ENCODE measurements at places on chromosomes 11 and 22.

GRCh38 chr11:82034527-82034926 lies 699.1 kb downstream of the FAM181B start:
- no peak for DNase-seq

GRCh38 chr11:67271541-67272284 lies 5.4 kb downstream of the GRK2 start:
- no peak for DNase-seq

DNA sequence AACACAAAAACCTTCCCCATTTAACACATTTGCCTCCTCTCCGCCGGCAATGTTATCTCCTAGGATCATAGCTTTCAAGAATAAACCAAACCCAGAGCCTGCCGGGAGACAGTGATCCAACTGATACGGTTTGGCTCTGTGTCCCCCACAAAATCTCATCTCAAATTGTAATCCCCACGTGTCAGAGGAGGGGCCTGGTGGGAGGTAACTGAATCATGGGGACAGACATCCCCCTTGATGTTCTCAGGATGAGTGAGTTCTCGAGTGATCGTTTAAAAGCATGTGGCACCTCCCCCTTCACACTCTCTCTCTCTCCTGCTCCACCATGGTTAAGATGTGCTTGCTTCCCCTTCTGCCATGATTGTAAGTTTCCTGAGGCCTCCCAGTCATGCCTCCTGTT lies 33.3 kb downstream of the RBFOX2 start:
- DNase-seq = no peak

DNA sequence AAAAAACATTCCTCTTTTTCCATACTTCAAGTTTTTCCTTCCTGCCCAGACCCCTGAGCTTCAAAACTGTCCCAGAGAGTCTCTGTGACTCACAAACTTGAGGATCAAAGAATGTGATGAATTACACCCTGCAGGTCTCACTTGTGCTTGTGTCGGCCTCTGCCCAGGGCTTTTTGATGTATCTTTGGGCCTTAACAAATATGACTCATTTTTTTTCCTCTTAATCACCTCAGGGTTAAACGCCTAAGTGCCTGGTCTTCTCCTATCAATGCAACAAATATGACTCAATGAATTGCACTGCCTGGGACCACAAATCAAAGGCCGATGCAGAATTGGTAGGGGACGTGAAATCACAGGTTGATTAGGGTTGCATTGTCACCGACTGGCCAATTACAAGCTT lies 267.7 kb downstream of the LARGE1 start:
- no peak for DNase-seq

GRCh38 chr11:8218840-8219239 lies 44.8 kb downstream of the LMO1 start:
- no peak for DNase-seq

GRCh38 chr22:41940832-41941765 lies 5.9 kb downstream of the CENPM start:
- peak; percentile 64 for DNase-seq

DNA sequence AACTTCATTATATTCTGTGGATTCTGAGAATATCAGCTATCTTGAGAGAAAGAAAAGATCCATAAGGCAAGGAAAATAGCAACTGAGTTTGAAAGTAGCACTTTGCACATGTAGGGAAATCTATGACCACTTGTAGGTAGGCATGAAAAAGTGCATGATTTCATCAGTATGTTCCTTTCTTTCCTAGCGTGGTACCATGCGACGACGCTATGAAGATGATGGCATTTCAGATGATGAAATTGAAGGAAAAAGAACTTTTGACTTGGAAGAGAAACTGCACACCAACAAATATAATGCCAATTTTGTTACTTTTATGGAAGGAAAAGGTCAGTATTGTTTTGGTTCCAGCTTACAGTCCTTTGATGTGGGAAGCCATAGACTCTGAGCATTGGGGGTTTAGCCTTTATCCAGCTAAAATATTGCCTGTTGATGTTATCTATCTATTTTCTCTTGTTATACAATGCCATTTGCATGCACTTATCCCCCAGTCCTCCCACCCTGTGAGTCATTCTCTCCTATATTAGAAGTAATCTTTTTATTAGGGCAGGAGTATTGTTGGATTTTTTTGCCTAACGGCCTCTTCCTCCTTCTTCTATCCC lies 60.9 kb downstream of the KDM2A start:
- DNase-seq = no peak

DNA sequence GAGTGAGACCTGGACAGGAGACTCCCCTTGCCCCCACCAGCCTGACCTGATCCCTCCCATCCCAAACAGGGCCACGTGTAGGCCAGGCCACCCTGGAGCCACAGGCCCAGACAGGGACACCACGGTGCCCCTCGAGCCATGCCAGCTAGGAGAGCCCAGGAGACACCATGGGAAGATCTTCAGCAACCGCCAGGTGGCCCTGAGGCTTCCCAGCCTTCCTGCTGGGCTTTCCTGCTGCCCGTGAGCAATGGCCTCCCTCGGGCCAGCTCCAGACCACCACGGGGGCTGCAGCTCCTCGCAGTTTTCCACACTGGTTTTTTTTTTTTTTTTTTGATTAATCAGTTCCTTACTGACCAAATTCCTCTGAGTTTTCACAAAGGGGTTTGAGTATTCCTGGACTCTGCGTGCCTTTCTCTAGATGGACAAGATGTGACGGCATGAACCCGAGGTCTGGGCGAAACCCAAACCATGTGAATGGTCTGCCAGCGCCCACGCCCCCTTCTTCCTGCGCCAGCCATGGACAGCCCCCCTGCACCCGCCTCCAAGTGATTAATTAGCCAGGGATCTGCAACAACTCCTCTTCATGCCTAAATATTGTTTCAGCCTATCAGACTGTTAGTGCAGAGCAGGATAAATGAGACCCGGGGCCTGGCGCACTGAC lies 40.9 kb downstream of the TBX1 start:
- no peak for DNase-seq

DNA sequence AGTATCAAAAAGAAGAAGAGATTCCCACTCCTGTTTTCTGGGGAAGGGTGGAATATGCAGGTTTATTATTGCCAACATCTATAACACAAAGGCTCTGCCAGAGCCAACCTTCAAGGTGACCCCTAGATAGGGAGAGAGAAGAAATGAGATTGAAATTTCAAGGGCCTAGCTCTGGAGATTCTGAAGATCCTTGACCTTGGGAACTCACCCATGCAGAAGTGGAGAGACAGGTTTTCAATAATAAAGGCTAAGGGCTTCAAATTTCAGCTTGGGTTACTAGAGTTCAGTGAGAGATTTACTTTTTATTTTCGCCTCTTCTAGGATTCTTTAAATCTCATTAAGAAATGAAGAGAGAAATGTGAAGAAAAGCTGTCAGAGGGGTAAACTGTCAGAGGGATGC lies 98.4 kb downstream of the CD44 start:
- DNase-seq = no peak

DNA sequence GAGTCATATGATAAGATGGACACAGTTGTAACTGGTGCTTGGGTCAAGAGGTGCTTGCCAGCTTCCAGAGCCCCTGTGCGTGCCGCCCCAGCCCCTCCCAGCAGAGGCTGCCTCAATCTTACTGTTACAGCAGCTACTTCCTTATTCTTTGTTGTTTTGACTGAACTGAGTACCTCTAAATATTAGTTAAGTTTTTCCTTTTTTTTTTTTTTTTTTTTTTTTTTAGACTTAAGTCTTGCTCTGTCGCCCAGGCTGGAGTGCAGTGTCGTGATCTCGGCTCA lies 8.8 kb downstream of the ZBED4 start:
- DNase-seq = no peak

GRCh38 chr11:70696076-70696475 lies 297.7 kb downstream of the CTTN start:
- no peak for DNase-seq

- DNase-seq = no peak
Observed at GRCh38 chr11:18650859-18651557, 16.9 kb upstream of the SPTY2D1 start.

DNA sequence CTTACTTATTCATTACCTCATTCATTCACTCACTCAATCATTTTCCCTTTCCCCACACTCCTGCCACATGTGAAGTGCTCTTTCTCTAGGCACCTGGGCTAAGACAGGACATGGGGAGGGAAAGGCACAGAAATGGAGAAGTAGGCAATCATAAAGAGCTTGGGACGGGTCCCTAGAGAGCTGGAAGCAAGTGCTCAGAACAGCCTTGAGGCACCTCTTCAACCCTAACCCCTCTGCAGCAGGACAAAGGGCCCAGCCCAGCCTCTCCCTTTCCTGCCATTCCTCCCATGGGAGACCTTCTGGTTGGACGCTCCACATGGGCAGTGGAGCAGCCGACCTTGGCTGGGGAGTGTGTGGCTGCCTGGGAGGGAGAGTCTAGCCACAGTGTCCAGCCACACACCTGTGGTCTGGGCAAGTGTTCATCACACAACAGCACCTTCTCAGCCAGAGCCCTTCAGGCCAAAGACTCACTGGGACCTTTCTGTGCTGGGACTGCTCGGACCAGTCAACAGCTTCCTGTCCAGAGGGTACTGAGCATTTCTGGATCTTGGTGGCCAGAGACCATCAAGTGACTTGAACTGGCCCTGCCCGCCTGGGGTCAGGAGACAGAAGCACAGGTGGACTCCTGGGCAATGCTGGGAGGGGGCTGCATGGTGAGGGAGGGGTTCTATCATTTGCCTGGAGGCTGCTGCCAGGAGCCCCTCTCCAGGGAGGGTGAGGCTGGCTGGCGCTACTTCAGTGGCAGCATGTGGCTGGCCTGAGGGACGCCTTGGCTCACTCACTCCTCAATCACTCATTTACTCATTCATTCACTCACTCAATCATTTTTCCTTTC lies 1.0 kb upstream of the MUC5AC start:
- no peak for DNase-seq

GRCh38 chr11:73197348-73197747 lies 20.7 kb upstream of the P2RY2 start:
- no peak for DNase-seq
